ENCODE measurements at places on chromosomes 4 and X. TPM values are rescaled to one million over a fixed set of nuclear protein-coding genes. Genes with fewer than 3 reads are reported as not detected.

DNA sequence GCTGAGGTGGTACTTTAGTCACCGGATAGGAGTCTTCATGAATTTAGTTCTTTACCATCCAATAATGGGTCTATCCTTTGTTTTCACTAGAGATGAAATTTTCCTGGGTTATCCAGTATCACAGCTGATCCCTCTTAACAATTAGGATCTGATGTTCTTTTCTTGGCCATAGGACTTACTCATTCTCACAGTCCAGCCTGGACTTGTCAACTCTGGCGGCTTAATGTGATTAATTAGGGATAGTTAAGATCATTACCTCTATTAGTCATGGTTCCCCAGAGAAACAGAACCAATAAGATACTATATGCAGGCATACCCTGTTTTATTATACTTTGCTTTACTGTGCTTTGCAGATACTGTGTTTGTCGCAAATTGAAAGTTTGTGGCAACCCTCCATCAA, 272.7 kb upstream of the FAT4 start:
- DNase-seq: no peak

DNA sequence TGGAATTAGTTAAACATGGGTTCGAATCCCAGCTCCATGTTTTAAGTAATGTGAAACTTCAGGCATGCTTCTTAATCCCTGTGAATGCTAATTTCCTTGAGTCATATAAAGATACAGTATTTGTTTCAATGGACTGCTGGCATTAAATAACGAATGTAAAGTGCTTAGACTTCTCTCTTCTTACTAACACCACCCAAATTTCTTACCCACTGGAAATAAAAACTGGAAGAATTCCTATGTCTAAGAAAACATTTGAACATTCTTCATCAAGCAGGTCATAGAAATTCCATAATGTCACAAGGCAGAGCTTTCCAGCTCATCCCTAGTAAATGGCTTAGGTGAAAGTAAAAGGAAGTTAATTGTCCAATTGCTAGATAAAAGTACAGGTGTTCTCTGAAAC, 172.5 kb downstream of the ANK2 start:
- peak; percentile 29 for DNase-seq

- DNase-seq: no peak
Observed at GRCh38 chr4:33080275-33080674, 2360.1 kb downstream of the PCDH7 start.

GRCh38 chrX:19403696-19404095, 60.0 kb downstream of the PDHA1 start:
- DNase-seq: no peak

- DNase-seq: no peak
Observed at GRCh38 chr4:107711831-107712230, 8.2 kb downstream of the PAPSS1 start.

- peak; percentile 81 for DNase-seq
Observed at GRCh38 chr4:82865592-82865991, 25.4 kb downstream of the SEC31A start.

GRCh38 chr4:84126061-84126787, 372.9 kb downstream of the NKX6-1 start:
- no peak for DNase-seq

DNA sequence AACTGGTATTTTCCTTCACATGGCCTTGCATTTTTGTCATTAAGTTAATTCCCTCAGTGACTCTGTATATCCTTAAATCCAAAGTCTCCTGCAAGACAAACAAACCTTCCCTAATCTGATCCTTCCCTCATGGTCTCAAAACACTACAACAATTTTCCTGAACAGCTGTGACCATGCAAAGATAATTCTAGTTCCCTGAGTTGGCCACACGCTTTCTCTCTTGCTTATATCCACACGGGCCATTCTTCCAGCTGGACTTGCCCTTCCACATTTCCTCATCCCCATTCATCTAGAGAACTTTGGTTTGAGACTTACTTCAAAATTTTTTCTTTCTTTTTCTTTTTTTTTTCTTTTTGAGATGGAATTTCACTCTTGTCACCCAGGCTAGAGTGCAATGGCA, 1590.7 kb downstream of the STIM2 start:
- no peak for DNase-seq

PNMA6F gene
- total RNA-seq: not detected

TADA2B gene
- 15.2 TPM for total RNA-seq

ARR3 gene
- total RNA-seq: not detected

PGAM4 gene
- total RNA-seq: not detected

IBSP gene
- not detected for total RNA-seq

FHL1 gene
- total RNA-seq: 15.5 TPM

PPA2 gene
- 71.3 TPM for total RNA-seq

MAGEA12 gene
- total RNA-seq: not detected

SRPX2 gene
- total RNA-seq: 29.5 TPM

PAGE1 gene
- not detected for total RNA-seq

Data from epithelial cell of proximal tubule (primary cell).